Naive thymus-derived CD4-positive, alpha-beta T cell (primary cell): ENCODE measurements at places on chromosomes 3 and 15. TPM values are rescaled to one million over a fixed set of nuclear protein-coding genes. Genes with fewer than 3 reads are reported as not detected.

DNA sequence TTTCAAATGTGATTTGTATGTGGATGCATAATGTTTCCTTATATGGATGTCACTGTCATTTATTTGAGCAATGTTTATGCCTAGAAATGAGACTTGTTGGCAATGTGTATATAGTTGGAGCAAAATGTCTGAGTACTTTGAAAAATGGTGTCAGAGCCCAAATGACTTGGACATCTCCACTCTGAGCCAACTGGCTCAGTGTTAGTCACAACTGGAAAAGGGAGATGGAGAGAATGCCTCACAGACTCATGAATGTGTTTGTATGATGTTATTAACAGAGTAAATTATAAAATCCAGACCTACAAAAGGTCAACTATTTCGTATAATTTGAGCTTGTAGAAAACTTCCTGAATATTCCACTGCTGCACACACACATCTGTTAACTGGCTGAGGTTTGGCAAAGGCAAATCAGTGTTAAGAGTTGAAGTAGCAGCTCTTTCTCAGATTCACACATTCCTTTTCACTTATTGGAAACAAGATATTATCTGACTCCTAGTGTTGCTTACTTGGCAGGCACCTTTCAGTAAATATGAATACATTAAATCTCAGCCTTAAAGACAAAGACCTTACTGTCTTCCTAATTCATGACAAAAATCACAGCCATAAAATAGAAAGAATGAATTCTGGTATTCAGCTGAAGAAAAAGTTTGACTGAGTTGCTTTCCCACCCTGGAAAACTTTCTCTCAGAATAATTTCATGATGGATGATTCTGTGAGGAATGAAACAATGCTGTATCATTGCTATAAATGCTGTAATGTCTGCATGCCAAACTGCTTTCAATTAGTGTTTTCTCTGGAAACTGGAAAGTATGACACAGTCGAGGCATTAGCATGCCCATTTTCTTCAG is 27.0 kb downstream of the ADIPOQ start:
- H3K27me3 ChIP-seq = no peaks in the 10 kb centered on the region
- no peak for DNase-seq
- no peaks in the 10 kb centered on the region for H3K36me3 ChIP-seq
- no peak overlapping the region for H3K27ac ChIP-seq
- H3K4me1 ChIP-seq = no peaks in the 10 kb centered on the region

- no peak for DNase-seq
- H3K27me3 ChIP-seq = no peaks in the 10 kb centered on the region
- no peaks in the 10 kb centered on the region for H3K36me3 ChIP-seq
- no peak overlapping the region for H3K4me3 ChIP-seq
- H3K27ac ChIP-seq = no peak overlapping the region
- peaks cover 26% of the 10 kb centered on the region for H3K4me1 ChIP-seq
Observed at GRCh38 chr3:195411836-195412235, 31.0 kb downstream of the ACAP2 start.

Gene GALNT15
- 0.08 and 0.46 TPM in 2 replicates for total RNA-seq

- H3K27ac ChIP-seq = no peak overlapping the region
- no peaks in the 10 kb centered on the region for H3K36me3 ChIP-seq
- DNase-seq = no peak
- H3K4me3 ChIP-seq = no peak overlapping the region
Observed at GRCh38 chr3:122893754-122894668, 99.1 kb downstream of the SLC49A4 start.

DNA sequence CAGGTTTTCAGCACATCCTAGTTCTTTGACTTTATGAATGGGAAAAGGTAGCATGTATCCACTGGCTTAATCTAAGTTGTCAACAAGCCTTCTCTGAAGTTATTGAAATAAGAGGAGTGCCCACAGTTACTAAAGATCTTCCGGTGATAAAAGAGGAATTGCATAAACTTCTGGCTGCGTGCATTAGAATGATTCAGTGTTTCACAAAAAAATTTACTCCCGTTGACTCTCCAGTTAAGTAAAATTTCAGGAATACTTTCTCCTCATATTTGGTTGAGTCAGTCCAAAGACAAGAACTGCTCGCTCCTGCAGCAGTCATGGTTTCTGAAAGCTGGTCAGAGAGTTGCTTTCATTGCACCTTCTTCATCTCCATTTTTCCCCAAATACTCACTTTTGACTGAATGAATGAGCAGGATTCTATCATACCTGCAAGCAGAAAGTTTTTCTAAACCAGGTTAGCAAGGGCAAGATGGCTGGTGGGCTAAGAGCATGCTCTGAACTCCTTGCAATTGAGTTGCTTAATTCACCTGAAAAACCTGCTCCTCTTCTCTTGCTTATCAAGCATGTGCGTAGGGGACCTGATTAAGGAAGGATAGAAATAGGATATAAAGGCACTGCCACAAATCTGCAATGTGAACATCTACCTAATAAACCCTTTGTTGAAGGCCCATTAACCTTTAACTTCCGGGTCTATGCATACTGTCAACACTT is 64.2 kb upstream of the TIMP4 start:
- H3K27me3 ChIP-seq = no peaks in the 10 kb centered on the region
- no peak overlapping the region for H3K4me3 ChIP-seq
- no peaks in the 10 kb centered on the region for H3K36me3 ChIP-seq
- H3K27ac ChIP-seq = no peak overlapping the region
- no peaks in the 10 kb centered on the region for H3K4me1 ChIP-seq
- no peak for DNase-seq

Gene ICE2
- 46.8 TPM for total RNA-seq

Gene GUCA1C
- not detected for total RNA-seq

Gene ADPRH
- total RNA-seq = 0.38 TPM

DNA sequence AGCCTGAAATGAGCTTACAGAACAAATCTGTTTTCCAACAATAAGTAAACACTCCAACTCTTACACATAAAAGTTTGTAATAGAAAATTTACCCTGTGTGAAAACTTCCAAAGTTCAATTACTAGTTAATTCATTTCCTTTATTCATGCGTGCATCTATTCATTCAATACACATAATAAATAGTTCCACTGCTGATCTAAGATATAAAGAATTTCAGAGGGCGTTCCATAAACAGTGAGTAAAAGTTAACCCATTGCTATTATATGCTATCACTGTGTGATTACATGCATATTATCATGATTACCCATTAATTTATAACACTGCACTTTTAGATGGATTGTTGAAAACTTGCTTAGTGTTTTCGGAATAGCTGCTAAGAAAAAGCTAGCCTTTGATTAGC is 36.2 kb upstream of the CFAP20DC start:
- DNase-seq = no peak
- H3K4me1 ChIP-seq = no peaks in the 10 kb centered on the region
- H3K36me3 ChIP-seq = no peaks in the 10 kb centered on the region
- no peak overlapping the region for H3K4me3 ChIP-seq
- H3K27ac ChIP-seq = no peak overlapping the region
- no peaks in the 10 kb centered on the region for H3K27me3 ChIP-seq

- DNase-seq = no peak
- no peaks in the 10 kb centered on the region for H3K27me3 ChIP-seq
- no peak overlapping the region for H3K27ac ChIP-seq
- H3K4me3 ChIP-seq = no peak overlapping the region
- no peaks in the 10 kb centered on the region for H3K4me1 ChIP-seq
- no peaks in the 10 kb centered on the region for H3K36me3 ChIP-seq
Observed at GRCh38 chr3:169562988-169563774, 100.3 kb downstream of the MECOM start.

DNA sequence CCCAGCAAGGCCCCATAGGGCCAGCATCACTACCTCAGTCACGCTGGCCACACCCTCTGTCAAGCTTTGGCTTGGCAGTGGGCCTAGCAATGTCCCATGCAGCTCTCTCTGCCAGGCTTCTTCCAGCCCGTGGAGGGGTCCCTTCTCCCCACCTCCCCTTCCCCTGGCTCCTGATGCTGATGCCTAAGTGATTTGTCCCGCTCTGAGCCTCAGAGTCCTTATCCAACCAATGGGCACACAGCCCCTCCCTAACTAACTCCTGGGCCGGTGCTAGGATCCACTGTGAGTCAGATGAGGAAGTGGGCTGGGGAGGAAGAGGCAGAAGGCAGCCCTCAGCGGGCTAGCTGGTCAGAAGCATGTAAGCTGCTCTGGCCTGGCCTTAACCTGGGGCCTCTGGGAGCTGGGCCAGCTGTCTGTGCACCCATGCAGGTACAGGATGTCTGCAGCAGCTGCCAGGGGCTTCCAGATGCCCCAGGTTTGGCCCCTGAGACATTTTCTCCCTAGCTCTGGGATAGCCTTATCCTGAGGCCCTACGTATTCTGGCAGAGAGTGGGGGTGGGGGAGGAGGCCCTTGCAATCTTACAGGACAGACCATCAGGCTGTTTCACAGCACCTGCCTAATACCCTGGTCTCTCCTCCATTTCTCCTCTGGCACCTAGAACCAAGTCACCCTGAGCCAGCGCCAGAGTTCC is 740 bp upstream of the ZBTB47 start:
- no peak for DNase-seq
- H3K27me3 ChIP-seq = no peaks in the 10 kb centered on the region
- no peak overlapping the region for H3K27ac ChIP-seq
- H3K36me3 ChIP-seq = no peaks in the 10 kb centered on the region
- H3K4me1 ChIP-seq = peaks cover 12% of the 10 kb centered on the region
- no peak overlapping the region for H3K4me3 ChIP-seq
